Anterior cingulate cortex (tissue), 58 donors: ENCODE measurements at places on chromosomes 7 and 10.

DNA sequence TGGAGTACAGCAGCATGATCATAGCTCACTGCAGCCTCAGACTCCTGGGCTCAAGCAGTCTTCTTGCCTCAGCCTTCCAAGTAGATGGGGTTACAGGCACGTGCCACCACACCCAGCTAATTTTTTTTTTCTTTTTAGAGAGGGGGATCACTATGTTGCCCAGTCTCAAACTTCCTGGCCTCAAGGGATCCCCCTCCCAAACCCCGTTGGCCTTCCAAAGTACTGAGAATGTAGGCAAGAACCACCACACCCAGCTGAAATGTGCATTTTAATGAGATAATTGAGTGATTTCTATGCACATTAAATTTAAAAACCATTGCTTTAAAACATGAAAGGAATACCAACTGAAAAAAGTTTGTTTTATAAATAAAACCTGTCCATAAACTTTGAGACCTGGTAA lies 25.6 kb downstream of the MARCHF5 start:
- DNase-seq: no peak

GRCh38 chr7:33903791-33904680 lies 1.3 kb upstream of the BMPER start:
- peak; percentile 54 for DNase-seq

DNA sequence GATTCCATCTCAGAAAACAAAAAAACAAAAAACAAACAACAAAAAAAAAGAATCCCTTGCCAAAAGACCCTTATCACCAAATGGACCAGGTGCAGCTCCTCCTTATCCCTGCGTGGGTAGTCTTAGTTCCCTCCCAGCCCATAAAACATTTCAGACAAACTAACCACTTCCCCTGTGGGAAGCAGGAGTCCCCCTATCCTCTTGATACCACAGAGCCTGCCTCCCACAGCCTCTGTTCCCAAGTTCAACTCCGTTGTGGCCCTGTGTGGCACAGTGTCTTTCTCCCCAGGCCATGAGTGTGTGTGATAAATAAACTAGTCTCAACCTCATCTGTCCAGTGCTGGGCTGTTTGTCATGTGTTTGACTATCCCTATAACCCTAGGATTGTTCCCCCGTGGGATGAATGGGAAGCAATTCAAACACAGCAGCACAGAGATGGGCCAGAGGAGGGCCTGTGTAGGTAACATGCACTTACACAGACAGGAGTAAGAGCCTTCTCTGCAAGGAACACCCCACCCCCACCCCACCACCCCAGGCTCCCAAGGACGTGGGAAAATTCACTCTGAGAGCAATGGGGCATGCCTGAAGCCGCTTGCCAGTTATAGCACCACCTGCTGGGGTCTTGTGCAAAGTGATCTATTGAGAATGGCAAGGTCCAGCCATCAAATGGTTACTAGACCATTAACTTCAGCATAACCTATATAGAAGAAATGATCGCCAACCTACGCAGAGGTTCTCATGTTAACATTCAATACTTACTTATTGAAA lies 147.1 kb upstream of the GHITM start:
- DNase-seq: no peak

DNA sequence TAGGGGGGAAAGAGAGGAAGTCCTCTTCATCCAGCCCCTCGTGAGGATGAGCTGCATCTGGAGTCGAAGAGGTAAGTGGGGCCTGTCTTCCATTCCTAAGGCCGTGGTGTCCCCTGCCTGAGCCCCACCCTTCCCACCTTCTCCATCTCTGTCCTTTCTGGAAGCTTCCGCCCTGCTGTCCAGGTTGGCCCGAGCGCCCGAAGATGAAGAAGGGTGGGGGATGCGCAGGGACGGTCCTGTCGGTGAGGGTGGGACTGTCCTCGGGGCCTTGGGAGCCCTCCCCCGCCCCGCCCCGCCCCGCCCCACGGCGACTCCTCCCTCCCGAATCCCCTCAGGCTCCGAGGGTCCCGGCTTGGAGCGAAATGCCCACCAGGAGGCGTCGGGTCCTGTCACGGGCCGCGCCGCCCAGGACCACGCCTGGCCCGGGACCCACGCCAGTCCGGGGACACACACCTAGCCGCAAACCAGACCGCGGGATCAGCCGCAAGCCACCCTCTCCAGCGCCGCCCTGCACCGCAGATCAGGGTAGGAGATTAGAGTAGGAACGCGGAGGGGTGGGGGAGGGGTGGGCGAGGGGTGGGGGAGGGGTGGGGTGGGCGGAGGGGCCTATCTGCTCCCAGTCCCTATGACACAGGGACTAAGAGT lies 15.3 kb downstream of the GPRIN2 start:
- DNase-seq: no peak

GRCh38 chr10:26215935-26216584 lies 514 bp upstream of the GAD2 start:
- no peak for DNase-seq
